EH (cell line): ENCODE measurements at places on chromosomes 7 and 10.
A peak's percentile ranks its signal among the peaks of the same experiment; 100 is the strongest.

GRCh38 chr7:50347693-50348092, 43.2 kb downstream of the IKZF1 start:
- DNase-seq = no peak

DNA sequence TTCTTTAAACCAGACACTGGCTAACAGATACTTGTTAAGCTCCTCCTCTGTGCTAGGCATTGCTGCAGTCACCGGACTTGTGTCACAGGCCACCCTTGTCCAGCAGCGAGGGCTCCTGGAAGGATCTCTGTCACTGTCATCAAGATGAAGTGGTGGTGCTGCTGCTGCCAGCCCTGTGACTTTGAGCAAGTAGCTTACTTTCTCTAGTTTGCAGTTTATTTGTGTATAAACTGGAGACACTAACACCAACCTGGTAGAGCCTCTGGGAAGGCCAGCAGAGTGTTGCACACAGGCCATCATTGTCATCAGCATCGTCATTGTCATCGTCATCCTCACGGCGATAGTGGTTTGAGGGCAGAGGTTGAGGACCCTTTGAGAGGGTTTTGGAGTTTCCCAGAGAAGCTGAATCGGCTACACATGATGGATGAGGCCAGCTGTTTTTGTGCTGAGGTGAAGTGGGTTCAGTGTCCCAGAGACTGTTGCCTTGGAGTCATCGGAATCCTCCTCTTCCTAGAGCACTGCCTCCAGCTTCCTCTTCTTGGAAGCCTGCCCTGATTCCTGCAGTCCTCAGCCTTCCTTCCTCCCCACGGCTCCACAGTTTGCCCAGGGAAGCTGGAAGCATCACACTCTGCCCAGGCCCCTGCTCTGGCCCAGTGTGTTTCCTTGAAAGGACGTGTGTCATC, 128.4 kb downstream of the GRK5 start:
- DNase-seq = peak; percentile 48

GRCh38 chr10:32237644-32238345, 109.2 kb downstream of the EPC1 start:
- DNase-seq = peak; percentile 80

DNA sequence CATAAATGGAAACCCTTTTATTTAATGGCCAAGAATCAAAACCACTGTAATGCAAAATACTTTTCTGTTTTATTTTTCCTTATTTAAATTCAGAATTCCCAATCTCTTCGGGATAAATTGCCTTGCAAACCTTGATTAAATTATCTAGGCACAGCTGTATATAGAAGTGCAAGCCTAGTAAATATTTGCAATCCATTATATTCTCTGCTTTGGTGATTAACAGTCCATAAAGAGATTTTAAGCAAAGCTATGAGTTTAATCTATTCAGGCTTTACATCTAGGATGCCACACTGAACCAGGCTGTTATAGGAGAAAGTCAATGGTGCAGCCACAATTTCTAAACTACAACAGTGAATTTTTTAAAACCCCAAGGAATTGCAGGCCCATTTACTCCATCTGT, 43.6 kb upstream of the THSD7A start:
- DNase-seq = no peak

GRCh38 chr7:29397398-29397797, 166.2 kb upstream of the PRR15 start:
- no peak for DNase-seq

GRCh38 chr7:135748770-135749169, at the start of gene FAM180A:
FAM180A (minus strand) TSS chr7:135748813; CDS start chr7:135748580, 233 bp downstream.
- peak; percentile 86 for DNase-seq

- DNase-seq = no peak
Observed at GRCh38 chr10:124422742-124423141, 4.0 kb upstream of the OAT start.

GRCh38 chr7:50159154-50159553, 66.1 kb upstream of the ZPBP start:
- DNase-seq = no peak

GRCh38 chr7:123498601-123499000, 35.8 kb downstream of the IQUB start:
- DNase-seq = no peak

DNA sequence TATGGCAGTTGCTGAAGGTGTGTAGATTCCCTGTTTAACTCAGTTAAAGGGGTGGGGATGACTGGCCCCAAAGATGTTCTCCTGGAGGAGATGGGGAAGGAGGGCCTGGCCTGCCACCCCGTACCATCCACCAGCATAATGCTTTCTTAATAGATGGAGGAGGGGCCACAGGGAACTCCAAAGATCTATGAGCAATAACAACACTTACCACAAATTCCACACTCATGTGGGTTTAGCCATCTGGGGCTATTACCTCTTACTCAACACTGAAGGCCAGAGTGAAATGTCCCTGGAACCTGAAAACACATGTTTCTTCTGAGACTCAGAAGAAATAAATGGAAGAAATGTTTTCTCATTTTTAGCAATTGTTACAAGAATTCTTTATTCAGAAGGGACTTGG, 259.0 kb downstream of the CXCL12 start:
- DNase-seq = peak; percentile 86

- no peak for DNase-seq
Observed at GRCh38 chr7:112707655-112708054, 82.5 kb downstream of the TMEM168 start.

- no peak for DNase-seq
Observed at GRCh38 chr7:70143075-70144044, 545.1 kb downstream of the AUTS2 start.

DNA sequence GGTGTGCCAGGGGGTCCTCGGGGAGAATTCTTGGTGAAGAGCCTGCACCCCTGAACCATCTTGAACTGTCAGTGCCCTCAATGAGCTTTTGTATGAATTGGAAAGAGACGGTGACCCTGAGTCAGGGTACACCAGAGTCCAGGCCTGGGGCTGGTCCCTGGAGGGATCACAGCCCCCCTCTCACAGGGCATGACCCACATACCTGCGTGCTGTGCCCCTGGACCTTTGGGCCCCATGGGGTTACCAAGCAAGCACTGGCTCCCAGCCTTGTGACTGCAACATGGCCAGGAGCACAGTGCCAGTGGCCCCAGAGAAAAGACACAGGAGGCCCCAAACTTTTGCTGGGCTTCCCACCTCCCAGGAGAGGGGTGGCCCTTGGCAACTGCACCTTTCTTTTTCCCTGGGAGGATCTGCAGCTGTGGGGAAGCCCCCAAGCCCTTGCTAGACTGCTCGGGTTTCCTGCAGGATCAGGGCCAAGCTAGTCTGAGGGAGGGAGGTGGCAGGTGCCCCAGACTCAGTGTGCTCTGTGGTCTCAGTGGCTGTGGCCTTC, 153.5 kb downstream of the ZNF248 start:
- DNase-seq = no peak

GRCh38 chr7:139681463-139681755, 96.4 kb downstream of the HIPK2 start:
- no peak for DNase-seq

DNA sequence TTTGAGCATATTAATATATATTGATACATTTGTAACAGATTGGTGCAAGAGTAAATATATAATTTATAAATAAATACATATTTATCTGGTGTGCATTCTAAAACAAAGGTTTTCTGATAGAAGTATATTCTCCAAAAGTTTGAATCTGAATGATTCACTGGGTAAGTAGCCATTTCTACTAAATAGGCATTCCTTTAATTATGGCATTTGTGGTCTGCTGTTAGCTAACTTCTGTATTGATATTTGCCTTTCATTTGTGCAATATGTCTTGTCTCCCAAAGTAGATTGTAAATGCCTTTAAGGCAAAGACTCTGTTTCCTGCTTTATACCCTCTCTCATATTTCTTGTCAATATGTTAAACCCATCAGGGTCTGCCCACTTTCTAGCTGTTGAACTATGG, 11.1 kb upstream of the ARID5B start:
- DNase-seq = peak; percentile 56

GRCh38 chr7:148983200-148984146, 44.8 kb downstream of the PDIA4 start:
- DNase-seq = peak; percentile 81

DNA sequence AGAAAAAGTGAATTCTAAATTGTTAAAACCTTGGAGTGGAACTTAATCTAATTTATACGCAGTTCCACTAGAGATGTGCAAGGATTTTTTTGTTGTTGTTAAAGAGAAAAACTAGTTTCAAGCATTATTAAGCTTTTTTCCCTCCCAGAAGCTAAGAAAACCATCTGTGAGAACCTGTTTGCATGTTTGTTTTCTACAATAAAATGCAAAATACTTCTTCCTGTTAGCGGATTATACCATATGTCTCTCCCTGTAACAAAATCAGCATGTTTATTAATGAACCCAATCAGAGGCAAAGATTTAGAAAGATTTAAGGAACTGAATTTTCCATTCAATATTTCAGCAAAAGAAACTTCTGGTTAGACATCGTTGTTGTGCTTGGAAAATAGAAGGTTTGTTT, 579.8 kb upstream of the GALNT17 start:
- no peak for DNase-seq

DNA sequence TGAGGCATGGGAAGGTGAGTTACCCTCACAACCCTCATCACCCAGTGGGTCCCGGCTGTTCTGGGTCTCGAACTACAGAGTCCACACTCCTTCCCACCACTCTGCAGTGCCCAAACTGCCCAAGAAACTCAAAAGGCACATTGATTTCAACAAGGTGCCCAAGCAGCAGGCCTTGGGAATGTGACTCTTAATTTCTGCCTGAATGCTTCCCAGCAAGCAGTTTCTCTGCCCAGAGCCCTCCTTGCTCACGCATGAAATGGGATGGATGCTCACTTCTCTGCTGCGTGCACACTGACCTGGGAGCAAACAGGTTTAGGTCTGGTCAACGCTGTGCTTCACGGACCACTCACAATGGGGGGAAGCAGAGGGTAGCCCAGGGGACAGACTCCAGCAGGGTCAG, 77.9 kb downstream of the GRB10 start:
- no peak for DNase-seq

GRCh38 chr10:50367732-50368131, 116.4 kb upstream of the ASAH2 start:
- DNase-seq = peak; percentile 54

GRCh38 chr10:11759347-11759746, 17.2 kb downstream of the ECHDC3 start:
- no peak for DNase-seq

GRCh38 chr7:30238721-30239441, 45.5 kb upstream of the ZNRF2 start:
- DNase-seq = peak; percentile 49

DNA sequence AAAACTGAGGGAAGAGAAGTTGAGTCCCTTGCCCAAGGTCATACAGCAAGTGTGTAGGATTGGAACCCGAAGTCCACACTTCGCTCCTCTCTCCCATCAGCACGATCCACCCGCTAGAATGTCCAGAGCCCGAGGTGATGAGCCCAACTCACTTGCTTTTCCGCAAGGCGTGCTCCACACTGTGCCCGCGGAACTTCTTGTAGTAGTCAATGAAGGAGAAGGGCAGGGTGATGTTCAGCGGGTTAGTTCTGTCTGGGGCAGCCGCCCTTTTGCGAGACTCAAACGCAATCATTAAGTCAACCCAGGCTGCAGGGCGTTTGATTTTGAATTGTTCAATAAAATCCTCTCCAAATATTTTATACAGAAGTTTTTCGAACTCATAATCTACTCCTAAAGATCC, 58.6 kb downstream of the PNLIPRP2 start:
- no peak for DNase-seq

GRCh38 chr7:155724327-155725005, 80.0 kb downstream of the RBM33 start:
- no peak for DNase-seq

DNA sequence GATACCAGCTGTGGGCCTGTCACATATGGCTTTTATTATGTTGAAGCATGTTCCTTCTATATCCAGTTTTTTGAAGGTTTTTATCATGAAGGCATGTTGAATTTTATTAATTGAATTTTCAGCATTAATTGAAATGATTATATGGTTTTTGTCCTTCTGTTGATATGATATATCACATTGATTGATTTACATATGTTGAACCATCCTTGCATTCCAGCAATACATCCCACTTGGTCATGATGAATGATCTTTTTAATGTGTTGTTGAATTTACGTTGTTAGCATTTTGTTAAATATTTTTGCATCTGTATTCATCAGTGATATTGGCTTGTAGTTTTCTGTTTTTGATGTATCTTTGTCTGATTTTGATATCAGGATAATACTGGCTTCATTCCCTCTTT, 21.2 kb downstream of the PRSS37 start:
- no peak for DNase-seq

DNA sequence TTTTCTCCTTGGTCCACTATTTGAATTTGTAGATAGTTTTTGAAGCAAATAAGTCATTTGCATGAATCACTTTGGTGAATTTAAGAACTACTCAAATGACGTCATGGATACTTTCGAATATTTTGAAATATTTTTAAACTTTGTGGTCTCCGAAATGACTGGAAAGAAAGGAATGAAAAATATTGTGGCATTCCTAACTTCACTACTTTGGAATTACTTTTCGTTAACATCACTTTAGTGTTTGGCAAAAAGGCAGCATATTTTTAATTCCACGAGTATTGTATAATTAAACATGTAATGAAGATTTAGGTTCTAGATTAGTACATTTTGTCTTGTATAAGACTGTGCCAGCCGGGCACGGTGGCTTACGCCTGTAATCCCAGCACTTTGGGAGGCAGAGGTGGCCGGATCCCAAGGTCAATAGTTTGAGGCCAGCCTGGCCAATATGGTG, 35.3 kb upstream of the ZRANB1 start:
- DNase-seq = peak; percentile 95

DNA sequence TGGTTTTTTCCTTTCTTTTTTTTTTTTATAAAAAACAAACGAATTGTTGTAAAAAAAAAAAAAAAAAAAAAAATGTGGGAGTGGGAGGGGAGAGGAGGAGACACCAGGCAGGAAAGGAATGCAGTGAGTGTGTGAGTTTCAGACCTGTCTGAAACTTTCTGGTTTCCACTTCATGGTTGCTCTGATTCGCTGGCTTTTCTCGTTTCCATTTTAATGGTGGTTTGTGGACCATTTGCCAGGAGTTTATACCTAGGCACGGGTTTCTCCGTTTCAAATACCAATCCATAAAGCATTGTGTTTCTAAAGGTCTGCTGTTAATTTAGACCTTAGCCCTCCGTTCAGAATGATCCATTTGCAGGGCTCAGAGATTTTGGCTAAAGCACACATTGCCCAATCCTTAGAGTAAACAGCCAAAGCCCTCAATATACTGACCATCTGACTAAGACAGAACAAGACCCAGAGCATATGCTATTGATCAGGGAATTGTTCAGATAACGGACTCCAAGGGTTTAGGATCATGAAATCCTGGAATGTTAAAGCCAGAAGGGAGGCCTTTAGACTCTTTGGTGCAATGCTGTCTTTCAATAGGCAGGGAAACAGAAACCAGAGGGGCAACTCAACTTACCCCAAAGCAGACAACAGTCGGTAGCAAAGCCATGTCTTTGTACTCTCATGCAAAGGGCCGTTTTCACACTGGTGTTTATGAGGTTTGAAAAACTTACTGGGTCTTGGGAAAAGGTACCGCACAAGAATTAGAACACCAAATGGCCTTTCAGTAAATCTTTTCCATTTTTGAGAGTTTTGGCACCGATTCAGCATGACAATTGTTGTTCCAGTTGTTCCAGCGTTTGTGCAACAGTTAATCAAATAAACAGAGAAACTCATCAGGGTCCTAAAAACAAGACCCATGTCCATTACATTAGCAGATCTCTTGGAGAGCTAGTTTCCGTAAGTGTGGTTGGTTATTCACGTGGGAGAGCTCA, 94.3 kb upstream of the AGBL3 start:
- DNase-seq = peak; percentile 52

- peak; percentile 63 for DNase-seq
Observed at GRCh38 chr7:22814261-22815208, 8.1 kb downstream of the TOMM7 start.
